Activated CD4-positive, alpha-beta T cell treated with anti-CD3 and anti-CD28 coated beads, Interleukin-2, Interleukin-4, amounts not matched to agents 100 ng/mL and 50 ng/mL, durations not matched to agents 16 hours and 8 hours (primary cell): ENCODE measurements at places on chromosomes 4 and X.

- DNase-seq = peak; percentile 55
Observed at GRCh38 chr4:6198278-6198677, 2.1 kb downstream of the JAKMIP1 start.

- DNase-seq = no peak
Observed at GRCh38 chr4:31069151-31069550, 349.0 kb downstream of the PCDH7 start.

- DNase-seq = peak; percentile 70
Observed at GRCh38 chr4:153643406-153644383, 40.4 kb upstream of the TLR2 start.

DNA sequence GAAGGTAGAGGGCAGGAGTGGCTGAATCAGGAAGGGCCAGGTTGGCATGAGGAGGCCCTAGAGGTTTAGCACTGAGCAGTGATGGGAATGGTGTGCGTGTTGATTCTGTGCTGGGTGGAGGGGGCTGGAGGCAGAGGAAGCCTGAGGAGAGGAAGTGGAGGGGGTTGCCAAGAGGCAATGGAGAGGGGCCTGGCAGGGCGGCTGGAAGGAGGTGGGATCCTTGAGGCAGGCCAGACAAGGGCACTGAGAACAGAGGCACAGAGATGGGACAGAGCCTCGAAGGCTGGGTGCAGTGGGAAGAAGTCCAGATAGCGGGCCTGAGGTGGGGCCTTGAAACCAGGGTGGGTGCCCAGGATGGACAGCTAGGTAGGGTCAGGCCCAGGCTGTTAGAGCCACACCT lies 24.3 kb downstream of the SH3BP2 start:
- no peak for DNase-seq

DNA sequence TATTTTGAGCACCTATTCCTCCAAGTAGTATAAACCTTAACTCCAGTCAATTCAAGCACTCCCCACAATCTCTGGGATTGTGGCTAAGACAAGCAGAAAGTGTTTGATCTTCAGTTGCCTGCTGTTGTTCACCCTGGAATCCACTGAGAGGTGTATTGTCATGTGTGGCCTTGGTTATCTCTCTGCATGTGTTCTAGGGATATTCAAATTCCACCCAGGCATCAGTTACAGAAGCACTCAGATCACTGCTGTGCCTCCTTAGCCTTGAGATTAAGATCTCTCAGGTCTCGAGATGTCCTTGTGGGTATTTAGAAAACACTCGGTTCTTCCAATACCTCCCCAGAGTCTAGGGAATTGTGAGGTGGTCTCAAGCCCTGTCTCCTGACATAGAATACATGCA lies 213.3 kb downstream of the SMARCA1 start:
- no peak for DNase-seq

- DNase-seq = no peak
Observed at GRCh38 chrX:123965712-123966111, 4.2 kb downstream of the STAG2 start.

- no peak for DNase-seq
Observed at GRCh38 chrX:9501362-9501761, 36.5 kb downstream of the TBL1X start.

- DNase-seq = no peak
Observed at GRCh38 chr4:165767671-165768070, 105.4 kb upstream of the TLL1 start.

- DNase-seq = no peak
Observed at GRCh38 chr4:120926358-120927025, 4.0 kb upstream of the PRDM5 start.

DNA sequence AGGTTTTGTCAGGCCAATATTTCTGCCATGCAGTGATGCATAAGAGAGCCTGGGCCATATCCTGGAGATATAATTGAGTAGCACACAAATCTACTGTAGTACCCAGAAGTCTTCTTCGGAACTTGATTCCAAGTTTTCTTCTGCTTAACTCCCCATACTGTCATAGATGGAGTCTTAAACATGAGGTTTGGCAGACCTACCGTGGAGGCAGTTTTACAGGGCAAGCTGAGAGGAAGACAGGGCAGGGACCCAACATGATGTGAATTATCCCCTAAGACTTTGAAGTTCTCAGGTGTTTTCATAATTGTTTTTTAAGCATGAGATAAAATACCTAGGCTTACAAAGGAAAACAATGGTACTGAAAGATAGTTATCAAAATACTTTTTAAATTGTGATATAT lies 18.2 kb downstream of the NHSL2 start:
- no peak for DNase-seq
